Spleen (tissue), 13 donors: ENCODE measurements at places on chromosomes 11 and 22. TPM values are rescaled to one million over a fixed set of nuclear protein-coding genes. Genes with fewer than 3 reads are reported as not detected.

Gene TMPRSS13
- total RNA-seq = 1.3 TPM

Gene TYR
- not detected for total RNA-seq

Gene PANX2
- 4.6 TPM for total RNA-seq

Gene OR51B5
- 1.1 TPM for total RNA-seq

Gene RAB39A
- 10.6 TPM for total RNA-seq

Gene TSSK2
- total RNA-seq = not detected

Gene DSCAML1
- total RNA-seq = 2.3 TPM

Gene SMDT1
- total RNA-seq = 69.6 TPM

Gene CSNK2A3
- 1.5 TPM for total RNA-seq

Gene MS4A12
- not detected for total RNA-seq

Gene UBQLN3
- total RNA-seq = 1.1 TPM

Gene DRICH1
- not detected for total RNA-seq

Gene CREB3L1
- 2.8 TPM for total RNA-seq

Gene TNNT3
- total RNA-seq = 4.9 TPM

Gene TMPRSS5
- 1.4 TPM for total RNA-seq

Gene OR5L2
- not detected for total RNA-seq

Gene MEN1
- total RNA-seq = 26.5 TPM

Gene LIF
- total RNA-seq = 2.3 TPM

Gene SMIM38
- 1.3 TPM for total RNA-seq

Gene MEI1
- 18.1 TPM for total RNA-seq
